ENCODE measurements at places on chromosomes 11 and 22. TPM values are rescaled to one million over a fixed set of nuclear protein-coding genes. Genes with fewer than 3 reads are reported as not detected.

DNA sequence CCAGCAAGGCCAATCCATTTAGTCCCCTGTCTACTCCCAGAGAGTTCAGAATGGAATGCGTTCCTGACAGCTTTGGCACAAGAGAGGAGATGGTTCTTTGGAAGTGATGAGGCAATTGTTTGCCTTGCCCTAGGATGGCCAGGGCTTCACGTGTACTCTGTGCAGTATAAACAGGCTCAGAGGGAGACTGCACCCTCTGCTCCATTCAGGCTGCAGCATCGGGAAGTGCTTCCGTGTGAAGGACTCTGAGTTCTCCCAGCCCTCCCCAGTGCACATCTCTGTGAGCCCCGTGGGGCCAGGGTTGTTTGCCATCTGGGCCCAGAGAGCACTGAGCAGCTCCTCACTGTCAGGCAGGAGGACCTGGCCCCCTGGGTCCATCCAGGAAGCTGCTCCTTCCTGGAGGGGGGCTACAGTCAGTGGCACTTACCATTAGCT is 215.3 kb upstream of the TBCEL start:
- no peak for DNase-seq

DNA sequence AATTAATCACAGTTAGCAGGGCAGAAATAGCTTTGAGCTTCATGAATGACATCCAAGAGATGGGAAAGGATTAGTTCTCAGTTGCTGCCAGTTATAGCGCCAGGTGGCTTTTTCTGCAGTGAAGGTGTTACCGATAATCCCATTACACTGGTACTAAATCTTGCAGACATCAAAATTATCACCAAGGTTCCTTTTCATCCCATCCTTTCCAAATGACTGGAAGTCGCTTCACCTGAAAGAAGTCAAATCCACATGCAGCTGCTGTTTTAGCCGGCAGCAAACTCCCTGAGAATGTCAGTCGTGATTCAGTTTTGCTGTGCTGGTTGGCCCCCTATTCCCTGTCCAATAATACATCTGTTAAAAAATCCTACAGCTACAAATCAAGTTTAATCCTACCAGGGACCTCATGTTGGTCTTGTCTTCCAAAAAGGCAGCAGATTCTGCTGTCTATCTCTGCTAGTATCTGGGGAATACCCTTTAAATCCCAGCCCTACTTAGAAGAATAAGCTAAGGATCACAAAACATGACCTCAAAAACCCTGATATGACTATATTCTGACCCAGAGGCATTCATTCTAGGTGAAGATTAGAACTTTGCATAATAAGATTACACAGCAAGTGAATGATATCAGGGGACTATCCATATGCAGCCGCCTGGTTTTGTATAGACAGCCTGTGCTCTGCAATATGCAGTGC is 31.7 kb downstream of the IMMP1L start:
- DNase-seq = no peak

- no peak for DNase-seq
Observed at GRCh38 chr11:76071090-76071489, 135.2 kb downstream of the WNT11 start.

- no peak for DNase-seq
Observed at GRCh38 chr11:80773919-80774318, 1333.1 kb upstream of the TENM4 start.

DNA sequence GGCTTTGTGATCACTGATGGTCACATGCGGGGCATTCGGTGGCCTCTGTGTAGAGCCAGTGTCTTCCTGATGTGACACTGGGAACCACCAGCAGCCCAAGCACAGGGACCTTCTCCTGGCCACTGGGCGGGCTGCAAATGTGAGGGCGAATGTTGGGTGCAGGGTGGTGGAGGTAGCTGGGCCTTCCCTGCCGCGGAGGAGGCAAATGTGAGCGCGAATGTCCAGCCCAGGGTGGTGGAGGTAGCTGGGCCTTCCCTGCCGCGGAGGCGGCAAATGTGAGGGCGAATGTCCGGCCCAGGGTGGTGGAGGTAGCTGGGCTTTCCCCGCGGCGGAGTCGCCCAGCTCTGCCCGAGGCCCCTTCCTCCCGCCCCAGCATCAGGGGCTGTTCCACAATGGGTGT is 23.3 kb downstream of the PTDSS2 start:
- no peak for DNase-seq

DNA sequence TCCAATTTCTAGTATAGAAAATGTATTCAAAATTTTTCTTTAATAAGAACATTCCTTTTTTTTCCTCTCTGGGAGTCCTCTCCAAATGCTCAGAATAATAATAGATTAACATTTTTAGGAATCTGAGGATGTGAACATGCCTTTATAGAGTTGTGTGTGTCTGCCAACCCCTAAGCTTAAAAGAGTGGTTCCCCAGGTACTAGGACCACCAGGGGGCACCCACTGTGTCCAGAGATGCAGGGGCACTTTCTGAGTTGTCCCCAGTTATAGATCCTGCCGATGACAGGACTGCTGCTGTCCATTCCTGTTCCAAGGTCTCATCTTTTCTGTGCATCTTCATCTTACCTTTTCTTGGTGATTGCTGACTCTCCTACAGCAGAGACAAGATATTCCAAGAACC is 27.0 kb upstream of the MICAL2 start:
- no peak for DNase-seq

- no peak for DNase-seq
Observed at GRCh38 chr22:19488884-19489843, 9.4 kb downstream of the CDC45 start.

DNA sequence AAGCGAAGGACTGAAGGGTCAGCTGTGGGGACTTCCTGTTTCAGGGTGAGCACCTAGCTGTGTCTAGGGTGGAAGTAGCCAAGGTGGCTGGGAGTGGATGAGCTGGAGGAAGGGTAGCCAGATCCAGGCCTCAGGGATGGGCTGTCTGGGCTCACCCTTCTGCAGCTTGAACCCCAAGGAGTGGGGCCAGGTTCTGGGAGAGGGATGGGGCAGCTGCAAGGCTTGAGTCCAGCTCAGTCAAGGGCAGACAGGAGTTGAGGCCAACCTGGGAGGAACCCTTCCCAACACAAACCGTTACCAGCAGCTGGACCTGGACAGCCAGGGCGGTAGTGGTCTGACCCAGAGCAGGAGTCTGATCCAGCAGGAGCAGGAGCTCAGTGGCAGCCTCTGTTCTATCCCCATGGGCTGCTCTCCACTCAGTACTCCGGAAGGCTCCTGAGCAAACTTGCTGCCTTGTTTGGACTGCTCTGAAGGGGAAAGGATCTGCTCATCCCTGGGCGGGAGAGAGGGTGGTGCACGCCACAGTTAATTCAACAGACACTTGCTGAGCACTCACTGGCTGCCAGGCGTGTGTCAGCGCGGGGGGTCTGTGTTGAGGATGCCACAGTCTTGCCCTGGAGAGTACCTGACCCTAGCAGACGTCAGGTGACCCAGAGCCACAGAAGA is 53.8 kb upstream of the THY1 start:
- DNase-seq = no peak

The NAV2 gene
- 55.2 TPM for polyA plus RNA-seq

The ANO5 gene
- 4.8 TPM for polyA plus RNA-seq

The APOA1 gene
- polyA plus RNA-seq = 101 TPM

The SPI1 gene
- 2.7 TPM for polyA plus RNA-seq

The RFPL2 gene
- 0.60 TPM for polyA plus RNA-seq

The OR52I2 gene
- not detected for polyA plus RNA-seq

The MRGPRX1 gene
- polyA plus RNA-seq = not detected

The NLRP6 gene
- 0.42 TPM for polyA plus RNA-seq
